ENCODE measurements at places on chromosomes 11 and 22. TPM values are rescaled to one million over a fixed set of nuclear protein-coding genes. Genes with fewer than 3 reads are reported as not detected.

GRCh38 chr11:90639461-90639993, 416.7 kb upstream of the CHORDC1 start:
- DNase-seq = no peak

GRCh38 chr22:38347944-38348750, 30.9 kb upstream of the CSNK1E start:
- no peak for DNase-seq

DNA sequence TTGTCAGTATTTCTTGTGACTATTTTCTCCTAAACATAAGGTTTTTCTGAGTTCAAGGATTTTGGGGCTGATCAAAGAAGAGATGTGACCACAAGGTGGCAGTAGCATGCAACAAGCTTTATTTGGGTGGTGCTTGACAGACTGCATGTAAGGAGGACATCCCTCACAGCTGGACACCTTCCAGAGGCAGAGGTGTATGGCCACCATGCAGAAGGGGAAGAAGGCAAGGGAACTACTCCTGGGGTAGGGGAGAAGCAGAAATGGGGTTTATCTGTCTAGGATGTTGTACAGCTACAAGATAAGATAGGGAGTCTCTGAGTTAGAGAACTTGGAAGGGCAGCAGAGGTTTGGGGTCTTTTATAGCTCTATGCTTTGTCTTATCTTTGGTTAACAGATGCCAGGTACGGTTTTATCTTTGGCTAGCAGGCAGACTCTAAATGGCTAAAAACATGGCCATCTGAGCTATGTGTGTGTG, 5.1 kb upstream of the BIRC2 start:
- DNase-seq = peak; percentile 65

GRCh38 chr11:126739499-126740145, 260.9 kb downstream of the KIRREL3 start:
- no peak for DNase-seq

GRCh38 chr11:119476666-119477331, 53.8 kb upstream of the THY1 start:
- DNase-seq = no peak

DNA sequence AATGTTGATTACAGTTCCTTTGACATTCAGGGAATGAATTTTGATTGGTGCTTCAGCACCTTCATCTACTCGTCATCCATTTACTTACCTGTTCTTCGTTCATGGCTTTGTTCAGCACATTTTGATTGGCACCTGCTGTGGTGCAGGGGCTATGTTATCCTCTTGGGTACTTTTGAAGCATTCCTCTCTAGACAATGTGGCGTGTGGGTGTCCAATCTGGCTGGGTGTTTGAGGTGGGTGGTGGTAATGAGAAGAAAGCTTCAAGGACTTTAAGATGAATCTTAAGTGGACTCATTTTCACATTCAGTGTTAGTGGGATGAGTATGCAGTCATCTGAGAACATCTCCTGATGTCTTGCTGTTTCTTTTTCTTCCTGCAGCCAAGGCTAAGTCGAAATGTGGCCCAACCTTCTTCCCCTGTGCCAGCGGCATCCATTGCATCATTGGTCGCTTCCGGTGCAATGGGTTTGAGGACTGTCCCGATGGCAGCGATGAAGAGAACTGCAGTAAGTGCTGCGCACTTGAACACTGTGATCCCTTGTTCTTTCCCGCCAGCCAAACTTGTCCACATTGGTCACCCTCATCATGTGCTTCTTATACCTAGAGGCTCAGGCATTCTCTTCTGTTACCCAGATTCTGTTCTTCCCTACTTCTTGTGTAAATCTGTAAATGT, 137.5 kb downstream of the LDLRAD3 start:
- no peak for DNase-seq

DNA sequence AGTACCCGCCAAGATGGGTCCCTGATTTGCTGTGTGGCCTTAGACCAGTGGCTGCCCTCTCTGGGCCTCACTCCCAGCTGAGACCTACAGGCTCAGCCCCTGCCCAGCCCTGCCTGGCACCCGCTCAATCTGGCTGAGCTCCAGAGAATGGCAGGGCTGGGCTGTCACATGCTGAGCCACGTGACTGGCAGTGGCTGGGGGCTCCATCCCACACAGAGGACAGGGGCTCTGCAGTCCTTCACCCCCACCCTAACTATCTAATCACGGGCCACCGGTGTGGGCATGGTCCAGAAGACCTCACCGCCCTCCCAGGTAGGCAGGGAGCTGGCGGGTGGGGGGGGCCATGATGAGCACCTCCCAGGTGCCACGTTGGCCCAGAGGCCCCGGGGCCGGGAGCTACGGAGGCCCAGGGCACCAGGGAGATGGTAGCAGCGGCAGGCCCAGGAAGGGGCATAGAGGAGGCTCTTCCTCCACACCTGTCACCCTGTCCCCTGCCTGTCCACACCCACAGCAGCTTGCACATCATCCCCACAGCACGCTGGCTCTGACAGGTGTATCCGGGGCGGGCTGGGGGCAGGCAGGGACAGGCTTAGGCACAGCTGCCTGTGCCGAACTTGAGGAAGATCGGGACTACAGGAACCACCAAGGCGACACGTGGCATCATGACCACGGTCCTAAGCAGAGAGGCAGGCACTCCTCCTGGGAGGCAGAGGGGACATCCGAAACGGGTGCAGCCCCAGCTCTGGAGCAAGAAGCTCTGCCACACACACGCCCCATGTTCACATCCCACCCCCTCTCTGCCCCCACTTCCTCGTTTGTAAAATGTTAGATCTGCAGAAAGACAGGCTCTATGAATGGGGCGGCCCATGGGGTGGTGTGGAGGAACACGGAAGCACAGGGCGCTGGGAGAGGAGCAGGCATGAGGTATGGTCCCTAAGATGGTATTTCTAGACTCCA, 1.5 kb upstream of the ALDH3B1 start:
- peak; percentile 56 for DNase-seq

GRCh38 chr22:48953103-48953720, 874.5 kb downstream of the BRD1 start:
- DNase-seq = no peak

GRCh38 chr22:44448271-44448830, 49.7 kb downstream of the RTL6 start:
- peak; percentile 97 for DNase-seq

FOSL1 gene
- total RNA-seq = 72.1 TPM

RIC3 gene
- not detected for total RNA-seq

SCO2 gene
- 6.3 TPM for total RNA-seq

DEUP1 gene
- not detected for total RNA-seq

SMTNL1 gene
- total RNA-seq = not detected

PIWIL4 gene
- 0.05 TPM for total RNA-seq

CLDN25 gene
- total RNA-seq = not detected

ANKRD49 gene
- 12.5 TPM for total RNA-seq

P4HA3 gene
- not detected for total RNA-seq

ELP4 gene
- 33.8 TPM for total RNA-seq

OSM gene
- total RNA-seq = not detected

PSMA1 gene
- total RNA-seq = 361 TPM

POU2F3 gene
- total RNA-seq = not detected

Data from SJSA1 (cell line).